ENCODE measurements at places on chromosomes 3 and 15.

- DNase-seq = no peak
Observed at GRCh38 chr3:61218504-61218903, 32.7 kb downstream of the FHIT start.

DNA sequence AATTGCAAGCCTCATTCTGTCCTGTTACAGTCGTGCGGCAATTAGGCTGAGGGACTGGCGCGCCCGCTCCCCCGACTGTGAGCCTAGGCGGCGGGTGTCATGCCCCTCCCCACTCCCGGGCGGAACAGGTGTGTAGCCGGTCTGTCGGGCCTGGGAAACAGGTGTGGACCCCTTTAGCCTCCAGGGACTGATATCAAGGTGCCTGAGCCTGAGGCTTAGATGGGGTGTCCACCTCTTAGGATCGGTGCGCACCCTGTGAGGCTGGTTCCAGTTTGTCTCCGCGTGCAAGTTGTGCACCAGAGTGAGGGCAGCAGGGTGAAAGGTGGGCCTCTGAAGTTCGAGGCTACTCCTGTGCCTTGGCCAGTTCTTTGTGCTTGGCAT, 686 bp downstream of the VPS8 start:
- DNase-seq = no peak

GRCh38 chr3:15497964-15498363, 23.5 kb downstream of the COLQ start:
- DNase-seq = no peak

- no peak for DNase-seq
Observed at GRCh38 chr15:68385671-68386586, 46.0 kb downstream of the ITGA11 start.

DNA sequence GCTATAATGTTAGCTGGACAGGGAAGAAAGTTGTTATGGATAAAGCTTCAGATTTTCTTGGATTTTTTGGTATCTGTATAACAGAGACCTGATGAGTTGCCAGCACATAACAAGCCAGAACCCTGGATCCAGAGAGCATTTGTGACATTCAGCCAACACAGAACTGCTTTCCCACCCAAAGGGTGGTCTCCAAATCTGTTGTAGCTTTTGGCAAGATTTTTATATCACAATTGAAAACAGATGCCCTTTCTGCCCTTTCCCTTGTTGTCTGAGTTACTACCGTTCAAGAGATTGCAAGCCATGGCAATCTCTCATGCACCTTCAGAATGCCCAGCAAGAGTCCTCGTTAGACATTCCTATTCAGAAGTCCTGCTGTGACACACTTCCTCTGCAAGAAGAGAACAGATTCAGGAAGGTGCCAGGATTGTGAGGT, 107.6 kb upstream of the FGF7 start:
- no peak for DNase-seq

GRCh38 chr15:40046721-40047414, 7.9 kb upstream of the SRP14 start:
- DNase-seq = no peak

DNA sequence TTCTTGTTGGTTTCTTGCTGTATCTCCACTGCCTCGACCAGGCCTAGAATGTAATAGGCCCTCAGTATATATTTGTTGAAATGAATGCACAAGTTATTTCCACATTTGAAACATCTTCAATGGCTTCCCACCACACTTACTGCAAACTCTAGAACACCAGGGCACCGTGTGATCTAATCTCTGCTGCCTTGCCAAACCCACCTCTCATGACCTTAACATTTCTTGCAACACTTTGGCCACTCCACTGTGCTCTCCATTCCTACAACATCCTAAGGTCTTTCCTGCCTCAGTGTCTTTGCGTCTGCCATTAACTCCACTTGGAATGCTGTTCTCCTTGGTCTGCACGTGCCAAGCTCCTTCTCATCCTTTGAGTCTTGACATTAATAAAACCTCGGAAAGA, 14.1 kb downstream of the FRMD4B start:
- DNase-seq = no peak

DNA sequence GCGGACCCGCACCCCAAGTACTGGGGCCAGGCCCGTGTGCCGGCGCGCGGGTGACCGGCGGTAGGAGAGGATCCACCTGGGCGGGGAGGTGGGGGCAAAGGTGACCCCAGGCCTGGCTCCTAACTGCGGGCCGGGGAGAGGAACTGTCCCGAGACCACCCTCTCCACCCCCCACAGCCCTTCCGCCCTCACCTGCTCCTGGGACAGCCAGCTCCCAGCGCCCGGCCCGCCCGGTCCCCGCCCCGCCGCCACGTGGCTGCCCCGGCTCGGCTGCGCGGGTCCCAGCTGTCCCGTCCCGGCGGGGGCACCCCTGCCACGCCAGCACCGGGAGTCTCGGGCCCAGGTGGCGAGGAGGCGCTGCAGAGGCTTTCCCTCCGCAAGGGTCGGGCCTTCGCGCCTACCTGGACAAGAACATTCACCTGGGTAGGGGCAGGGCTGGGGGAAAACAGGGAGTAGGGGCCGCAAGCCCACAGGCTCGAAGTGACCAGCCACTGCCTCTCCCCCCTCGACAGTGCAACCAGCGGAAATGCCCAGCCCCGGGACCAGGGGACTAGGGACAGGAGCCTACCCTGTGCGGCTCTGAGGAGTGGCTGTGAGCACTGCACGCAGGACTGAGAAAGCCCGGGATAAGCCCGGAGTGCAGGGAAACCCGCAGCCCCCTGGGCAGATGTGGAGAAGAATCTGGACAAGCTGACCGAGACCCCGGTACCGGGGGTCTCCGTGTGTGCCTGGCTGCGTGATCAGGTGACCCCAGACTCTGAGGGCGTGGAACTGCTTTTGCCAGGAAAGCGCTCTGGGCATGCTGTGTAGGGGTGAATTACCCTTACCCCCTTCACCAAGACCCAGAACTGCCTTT, at the start of gene SLC12A8:
Gene SLC12A8, minus strand, starts transcription at position 240 of the 855 bp plus-strand sequence. CDS start 1,399 bp downstream, outside the sequence.
- no peak for DNase-seq

- no peak for DNase-seq
Observed at GRCh38 chr3:16916840-16917239, 32.1 kb downstream of the PLCL2 start.

Data from NCI-H1417 (cell line).